ENCODE measurements at places on chromosomes 1 and 21.

- no peak for DNase-seq
Observed at GRCh38 chr1:94851571-94851970, 31.4 kb downstream of the SLC44A3 start.

DNA sequence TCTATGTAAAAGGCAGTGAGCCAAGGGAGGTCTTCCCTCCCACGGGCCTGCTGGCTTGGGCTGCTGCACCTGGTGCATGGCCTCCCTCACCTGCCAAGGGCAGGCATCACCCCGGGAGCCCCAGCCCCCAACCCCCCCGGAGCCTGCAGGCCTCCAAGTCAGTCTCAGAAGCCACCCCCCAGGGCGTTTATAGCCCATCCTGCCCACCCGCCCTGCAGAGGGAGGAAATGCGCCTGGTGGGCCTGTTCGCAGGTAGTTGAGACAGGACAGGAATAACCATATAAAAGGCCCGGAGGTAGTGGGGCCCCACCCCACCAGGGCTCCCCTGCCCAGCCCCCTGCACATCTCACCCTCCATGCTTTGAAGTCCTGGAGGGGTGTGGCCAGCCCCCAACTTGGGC is 18.2 kb upstream of the ARF1 start:
- DNase-seq = no peak

- DNase-seq = no peak
Observed at GRCh38 chr1:245465666-245466065, 310.9 kb downstream of the KIF26B start.

GRCh38 chr21:26715878-26716506 is 129.2 kb downstream of the ADAMTS1 start:
- DNase-seq = no peak

GRCh38 chr1:170672316-170672715 is 8.4 kb downstream of the PRRX1 start:
- DNase-seq = no peak

- DNase-seq = no peak
Observed at GRCh38 chr1:167145965-167146364, 52.1 kb downstream of the STYXL2 start.

DNA sequence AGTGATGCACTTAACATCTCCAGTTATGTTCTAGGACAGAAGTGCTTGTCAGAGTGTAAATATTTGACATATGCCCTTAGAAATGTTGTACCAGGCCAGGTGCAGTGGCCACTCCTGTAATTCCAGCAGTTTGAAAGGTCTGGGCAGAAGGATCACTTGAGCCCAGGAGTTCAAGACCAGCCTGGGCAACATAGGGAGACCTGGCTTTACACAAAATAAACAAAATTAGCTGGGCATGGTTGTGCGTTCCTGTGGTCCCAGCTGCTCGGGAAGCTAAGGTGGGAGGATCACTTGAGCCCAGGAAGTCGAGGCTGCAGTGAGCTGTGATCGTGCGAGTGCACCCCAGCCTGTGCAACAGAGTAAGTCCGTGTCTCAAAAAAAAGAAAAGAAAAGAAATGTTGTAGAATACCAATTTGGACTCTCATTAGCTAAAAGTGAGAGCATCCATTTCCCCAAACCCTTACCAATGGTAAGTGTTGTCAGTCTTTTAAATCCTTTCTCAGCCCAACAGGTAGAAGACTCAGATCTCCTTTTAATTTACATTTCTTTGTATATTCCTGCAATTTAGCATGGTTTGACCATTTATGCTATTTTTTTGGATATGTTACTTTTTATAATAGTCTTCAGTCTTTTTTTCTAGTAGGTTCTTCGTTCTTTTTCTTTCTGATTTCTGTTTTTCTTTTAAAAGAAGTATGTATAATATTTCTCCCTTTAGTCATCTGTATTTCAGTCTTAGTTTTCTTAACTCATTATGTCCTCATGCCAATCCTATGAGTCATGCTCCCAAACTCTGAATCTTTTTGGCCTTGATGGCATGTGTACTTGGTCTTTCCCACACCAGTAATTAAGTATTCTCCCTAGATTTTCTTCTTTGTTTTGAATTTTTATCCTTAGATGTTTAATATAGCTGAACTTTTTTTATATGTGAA is 74.4 kb downstream of the CAMTA1 start:
- no peak for DNase-seq

Measured in SK-N-MC (cell line).